ENCODE measurements at places on chromosomes 7 and 10. TPM values are rescaled to one million over a fixed set of nuclear protein-coding genes. Genes with fewer than 3 reads are reported as not detected.

CRYGN gene
- total RNA-seq: not detected

CDC14C gene
- total RNA-seq: 0.11 TPM

ABCF2 gene
- 43.6 TPM for total RNA-seq

STAM gene
- 31.4 TPM for total RNA-seq

C10orf62 gene
- total RNA-seq: 0.33 TPM

COPG2 gene
- 63.9 TPM for total RNA-seq

MAT1A gene
- not detected for total RNA-seq

TCAF2 gene
- 10.7 TPM for total RNA-seq

PBLD gene
- 8.9 TPM for total RNA-seq

SLC26A5 gene
- not detected for total RNA-seq

ALDH18A1 gene
- 116 TPM for total RNA-seq

HTR5A gene
- not detected for total RNA-seq

LRRD1 gene
- total RNA-seq: 0.11 TPM

POMZP3 gene
- 4.7 TPM for total RNA-seq

SRRM3 gene
- total RNA-seq: 2.7 TPM

TMEM270 gene
- total RNA-seq: not detected

TDRD1 gene
- 0.39 TPM for total RNA-seq

Measured in placental epithelial cell (primary cell).